ENCODE measurements at places on chromosomes 13 and 19.

DNA sequence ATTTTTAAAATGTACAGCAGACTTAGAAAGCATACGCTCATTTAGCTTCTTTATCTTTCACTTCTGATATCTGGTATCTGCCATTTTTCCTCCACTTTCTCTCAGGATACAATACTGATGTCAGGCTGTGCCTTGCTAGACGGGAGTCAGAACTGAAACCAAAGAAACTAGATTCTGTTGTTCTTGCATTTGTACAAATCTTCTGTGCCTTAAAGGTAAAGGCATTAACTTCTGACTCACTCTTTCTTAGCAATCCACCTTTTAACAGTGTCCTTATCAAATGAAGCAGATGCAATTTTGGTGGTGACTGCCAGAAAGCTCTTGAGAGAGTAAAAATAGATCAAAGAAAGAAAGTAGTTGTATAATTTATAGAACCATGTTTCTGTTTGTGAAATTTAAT is 370.4 kb downstream of the PCDH20 start:
- no peaks in the 10 kb centered on the region for H3K36me3 ChIP-seq
- H3K4me3 ChIP-seq: no peak overlapping the region
- DNase-seq: no peak
- H3K27me3 ChIP-seq: no peaks in the 10 kb centered on the region

DNA sequence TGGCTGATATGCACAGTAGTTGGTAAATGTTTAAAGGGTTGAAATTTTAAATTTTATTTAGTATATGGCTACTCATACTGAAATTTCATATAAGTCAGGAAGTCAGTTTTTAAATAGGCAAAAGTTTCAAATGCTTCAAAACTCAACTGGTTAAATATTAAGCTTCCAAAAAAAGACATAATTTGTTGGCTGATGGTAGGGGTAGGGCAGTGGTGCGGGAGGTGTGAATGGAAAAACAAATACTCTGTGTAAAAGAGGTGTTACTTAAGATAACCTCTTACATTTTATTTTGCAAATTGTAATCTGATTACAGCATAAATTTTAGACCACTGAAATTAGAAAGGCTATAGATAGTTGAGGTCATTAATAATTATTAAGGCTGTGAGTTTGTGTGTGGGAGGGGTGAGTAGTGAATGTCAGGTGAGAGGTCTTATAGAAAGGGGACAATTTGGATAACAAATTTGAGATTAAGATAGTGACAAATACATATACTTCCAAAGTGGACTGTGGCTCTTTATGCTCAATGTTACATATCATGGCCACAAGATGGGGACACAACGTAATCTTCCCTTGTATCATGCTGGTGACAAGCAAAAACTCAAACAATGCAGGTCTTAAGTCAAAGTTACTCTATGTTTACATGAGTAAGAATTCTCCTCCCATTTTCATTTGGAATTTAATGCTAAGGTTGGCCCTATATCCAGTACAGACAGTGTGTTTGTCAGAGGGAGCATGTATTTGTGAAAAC is 36.6 kb upstream of the OXGR1 start:
- H3K36me3 ChIP-seq: no peaks in the 10 kb centered on the region
- peaks cover 6% of the 10 kb centered on the region for H3K27me3 ChIP-seq
- no peaks in the 10 kb centered on the region for H3K4me1 ChIP-seq
- DNase-seq: no peak
- no peak overlapping the region for H3K27ac ChIP-seq
- H3K4me3 ChIP-seq: no peak overlapping the region

DNA sequence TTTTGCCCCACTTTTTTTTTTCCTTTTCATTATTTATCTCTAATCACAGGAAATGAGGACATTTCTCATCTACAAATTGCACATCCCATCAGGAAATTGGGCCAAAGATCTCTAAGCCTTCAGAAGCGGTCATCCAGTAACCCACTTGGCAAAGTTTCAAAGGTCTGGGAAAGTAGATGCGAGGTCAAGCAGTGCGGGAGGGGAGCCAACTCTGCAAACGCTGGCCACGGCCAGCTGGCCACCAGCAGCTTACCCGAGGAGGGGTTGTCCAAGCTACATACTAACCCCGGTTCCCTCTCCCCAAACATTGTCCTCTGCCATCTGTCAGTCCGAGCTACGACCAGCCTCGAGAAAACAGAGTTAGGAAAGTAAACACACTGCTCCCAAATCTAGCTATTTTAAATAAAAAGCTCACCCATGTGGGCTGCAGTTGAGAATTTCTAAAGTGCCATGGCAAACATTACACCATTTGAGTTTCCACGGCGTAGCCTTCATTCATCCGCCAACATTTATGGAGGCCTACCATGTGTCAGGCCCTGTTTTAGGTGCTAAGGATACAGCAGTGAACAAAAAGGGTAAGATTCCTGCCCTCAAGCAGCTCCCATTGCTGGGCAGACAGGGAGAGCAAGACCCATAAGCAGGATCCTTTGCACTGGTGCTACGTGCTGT is 11.5 kb downstream of the FFAR2 start:
- peaks cover 85% of the 10 kb centered on the region for H3K4me1 ChIP-seq
- peak overlapping the region; percentile 47 for H3K27ac ChIP-seq
- H3K27me3 ChIP-seq: no peaks in the 10 kb centered on the region
- H3K36me3 ChIP-seq: no peaks in the 10 kb centered on the region
- H3K4me3 ChIP-seq: peak overlapping the region; percentile 6
- no peak for DNase-seq

DNA sequence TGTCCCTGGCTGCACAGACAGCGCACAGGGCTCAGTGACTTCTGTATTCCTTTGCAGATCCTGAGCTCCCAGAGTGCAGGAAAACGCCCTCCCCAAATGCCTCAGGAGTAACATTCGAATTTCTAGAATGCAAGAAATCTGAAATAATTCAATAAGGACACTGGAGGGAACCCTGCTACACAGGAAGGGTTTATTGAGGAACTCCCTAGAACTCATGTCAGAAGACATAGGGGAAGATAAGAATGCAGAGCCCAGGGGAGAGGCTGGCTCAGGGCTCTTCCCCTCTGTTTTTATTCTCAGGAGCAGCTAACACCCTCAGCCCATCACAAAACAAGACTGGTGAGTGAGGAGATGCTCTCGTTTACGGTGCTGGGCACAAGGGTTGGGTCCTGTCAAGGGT is 6.8 kb downstream of the LILRA1 start:
- H3K27ac ChIP-seq: no peak overlapping the region
- peaks cover 14% of the 10 kb centered on the region for H3K27me3 ChIP-seq
- no peak overlapping the region for H3K4me3 ChIP-seq
- DNase-seq: no peak
- no peaks in the 10 kb centered on the region for H3K4me1 ChIP-seq

DNA sequence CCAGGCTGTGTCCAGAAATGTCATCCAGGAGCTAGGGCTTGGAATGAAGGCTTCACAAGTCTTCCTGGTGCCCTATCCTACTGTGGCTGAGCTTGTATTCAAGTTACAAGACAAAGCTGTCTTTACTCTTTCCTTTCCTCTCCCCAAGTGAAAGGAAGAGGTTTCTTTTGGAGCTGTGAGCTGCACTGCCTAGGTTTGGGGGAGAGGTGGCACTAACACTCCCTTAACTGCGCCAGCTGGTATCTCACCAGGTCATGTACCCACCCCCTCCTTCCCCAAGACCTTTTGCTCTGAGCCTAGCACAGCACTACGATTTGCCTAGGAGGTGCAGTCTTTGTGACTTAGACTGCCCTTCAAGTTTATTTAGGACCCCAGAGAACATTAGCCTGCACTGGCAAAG is 2053.6 kb upstream of the PRR20A start:
- H3K4me3 ChIP-seq: no peak overlapping the region
- H3K4me1 ChIP-seq: no peaks in the 10 kb centered on the region
- no peak for DNase-seq
- no peaks in the 10 kb centered on the region for H3K27me3 ChIP-seq
- no peak overlapping the region for H3K27ac ChIP-seq

- no peaks in the 10 kb centered on the region for H3K4me1 ChIP-seq
- no peak for DNase-seq
- peaks cover 75% of the 10 kb centered on the region for H3K36me3 ChIP-seq
- H3K27me3 ChIP-seq: no peaks in the 10 kb centered on the region
Observed at GRCh38 chr13:112828756-112829155, 138.9 kb downstream of the ATP11A start.

DNA sequence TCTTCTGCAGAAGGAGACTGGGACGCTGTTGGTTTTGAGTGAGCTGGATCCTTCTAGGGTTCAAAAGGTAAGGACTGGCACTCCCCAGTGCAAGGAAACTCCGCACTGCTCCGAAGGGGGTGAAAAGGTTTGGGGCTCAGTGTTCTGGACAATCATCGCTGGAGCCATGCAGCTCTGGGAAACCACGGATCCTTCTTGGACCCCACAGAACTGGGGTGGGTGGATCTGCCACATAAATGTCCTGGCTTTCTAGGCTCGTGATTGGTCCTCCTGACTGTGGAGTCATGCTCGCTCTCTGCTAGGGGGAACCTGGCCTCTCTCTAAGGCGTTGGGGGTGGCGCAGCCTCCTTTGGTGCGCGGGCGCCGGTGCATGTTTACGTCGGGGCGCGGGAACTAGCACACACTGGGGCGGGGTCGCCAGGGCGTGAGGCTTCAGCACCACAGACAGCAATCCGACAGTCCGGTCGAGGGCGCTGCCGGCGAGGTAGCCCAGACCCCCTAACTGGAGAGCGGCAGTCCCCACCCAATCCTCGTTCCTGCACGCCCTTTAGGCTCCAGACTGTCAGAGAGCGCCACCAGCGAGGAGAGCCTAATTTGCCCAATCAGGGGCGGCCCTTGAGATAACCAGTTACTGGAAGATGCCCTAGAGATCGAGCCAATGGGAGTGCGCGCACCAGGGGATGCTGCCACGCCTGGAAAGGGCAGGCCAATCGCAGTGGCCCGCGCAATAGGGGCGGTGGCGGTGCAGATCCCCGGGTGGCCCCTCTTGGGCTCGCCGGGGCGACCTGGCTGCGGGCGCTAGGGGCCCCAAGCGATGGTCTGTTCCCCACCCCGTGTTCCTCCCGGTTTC is 913 bp upstream of the ELAVL3 start:
- H3K27ac ChIP-seq: peak overlapping the region; percentile 41
- peaks cover 30% of the 10 kb centered on the region for H3K4me1 ChIP-seq
- peak overlapping the region; percentile 74 for H3K4me3 ChIP-seq
- H3K27me3 ChIP-seq: peaks cover 25% of the 10 kb centered on the region
- peak; percentile 58 for DNase-seq

- peaks cover 9% of the 10 kb centered on the region for H3K36me3 ChIP-seq
- H3K4me1 ChIP-seq: no peaks in the 10 kb centered on the region
- H3K27ac ChIP-seq: no peak overlapping the region
- H3K4me3 ChIP-seq: no peak overlapping the region
- H3K27me3 ChIP-seq: no peaks in the 10 kb centered on the region
Observed at GRCh38 chr19:36160821-36161596, 8.8 kb upstream of the COX7A1 start.

GRCh38 chr13:29956853-29957252 is 106.4 kb upstream of the UBL3 start:
- no peak for DNase-seq

- peaks cover 10% of the 10 kb centered on the region for H3K36me3 ChIP-seq
- peak overlapping the region; percentile 89 for H3K27ac ChIP-seq
- H3K27me3 ChIP-seq: no peaks in the 10 kb centered on the region
Observed at GRCh38 chr19:1590641-1591397, 1.8 kb downstream of the MBD3 start.

- H3K4me3 ChIP-seq: no peak overlapping the region
- no peaks in the 10 kb centered on the region for H3K4me1 ChIP-seq
- H3K36me3 ChIP-seq: no peaks in the 10 kb centered on the region
Observed at GRCh38 chr13:78015782-78016181, 97.2 kb upstream of the EDNRB start.

GRCh38 chr19:54506079-54506478 is 3.4 kb downstream of the LAIR2 start:
- no peak for DNase-seq
- H3K4me3 ChIP-seq: no peak overlapping the region
- peaks cover 23% of the 10 kb centered on the region for H3K4me1 ChIP-seq

- no peaks in the 10 kb centered on the region for H3K27me3 ChIP-seq
- no peak overlapping the region for H3K4me3 ChIP-seq
- H3K36me3 ChIP-seq: peaks cover 64% of the 10 kb centered on the region
- H3K4me1 ChIP-seq: no peaks in the 10 kb centered on the region
Observed at GRCh38 chr13:45393941-45394570, 24.1 kb downstream of the SLC25A30 start.

GRCh38 chr19:38455031-38455430 is 21.5 kb downstream of the RYR1 start:
- H3K27ac ChIP-seq: no peak overlapping the region
- DNase-seq: no peak
- no peak overlapping the region for H3K4me3 ChIP-seq
- no peaks in the 10 kb centered on the region for H3K4me1 ChIP-seq

- no peak overlapping the region for H3K4me3 ChIP-seq
- H3K27me3 ChIP-seq: no peaks in the 10 kb centered on the region
- H3K4me1 ChIP-seq: no peaks in the 10 kb centered on the region
Observed at GRCh38 chr13:46281779-46282178, 70.1 kb downstream of the LRRC63 start.

DNA sequence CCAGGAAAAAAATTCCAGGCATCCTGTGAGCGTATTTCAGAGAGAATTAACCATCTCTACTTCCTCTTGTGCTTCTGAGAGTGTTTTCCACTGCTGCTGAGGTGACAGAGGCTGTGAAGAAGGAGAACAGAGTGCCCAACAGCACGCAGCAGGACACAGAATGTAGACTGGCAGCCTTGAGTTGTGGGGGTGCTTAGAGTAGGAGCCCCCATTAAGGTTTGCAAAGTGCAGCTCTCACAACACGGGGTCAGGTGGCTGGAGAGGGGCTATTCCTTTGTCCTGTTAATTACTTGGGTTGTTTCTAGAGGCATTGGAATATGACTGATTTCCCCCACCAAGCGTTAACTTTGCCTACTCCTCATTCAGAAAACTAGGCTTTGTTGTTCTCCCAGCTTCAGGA is 370.6 kb downstream of the TSHZ3 start:
- H3K27ac ChIP-seq: no peak overlapping the region
- no peaks in the 10 kb centered on the region for H3K36me3 ChIP-seq
- H3K27me3 ChIP-seq: no peaks in the 10 kb centered on the region

- no peaks in the 10 kb centered on the region for H3K36me3 ChIP-seq
- H3K27ac ChIP-seq: no peak overlapping the region
- H3K4me3 ChIP-seq: no peak overlapping the region
Observed at GRCh38 chr13:96958286-96958891, 35.9 kb downstream of the OXGR1 start.

DNA sequence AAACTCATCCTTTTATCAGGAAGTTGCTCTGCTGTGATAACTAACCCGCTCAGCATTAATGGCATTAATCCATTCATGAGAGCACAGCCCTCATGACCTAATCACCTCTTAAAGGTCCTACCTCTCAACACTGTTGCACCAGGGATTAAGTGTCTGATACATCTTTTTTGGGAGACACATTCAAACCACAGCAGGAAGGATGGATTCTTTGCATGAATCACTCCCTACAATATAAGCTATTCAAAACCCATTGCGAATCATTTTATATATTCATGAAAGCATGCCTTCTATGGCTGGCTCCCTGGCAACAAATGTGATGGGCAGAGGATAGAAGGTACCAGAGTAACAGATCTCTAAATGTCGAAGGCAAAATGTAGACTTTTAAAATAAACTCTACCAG is 27.6 kb downstream of the ARL11 start:
- DNase-seq: no peak
- no peak overlapping the region for H3K4me3 ChIP-seq
- H3K4me1 ChIP-seq: peaks cover 6% of the 10 kb centered on the region
- H3K36me3 ChIP-seq: peaks cover 6% of the 10 kb centered on the region
- H3K27me3 ChIP-seq: no peaks in the 10 kb centered on the region

- H3K4me3 ChIP-seq: no peak overlapping the region
- no peak for DNase-seq
- no peaks in the 10 kb centered on the region for H3K36me3 ChIP-seq
- H3K27me3 ChIP-seq: no peaks in the 10 kb centered on the region
- H3K4me1 ChIP-seq: no peaks in the 10 kb centered on the region
Observed at GRCh38 chr13:107192289-107192688, 624.4 kb upstream of the ARGLU1 start.

GRCh38 chr13:40657307-40657706 is 9.1 kb downstream of the FOXO1 start:
- peaks cover 3% of the 10 kb centered on the region for H3K36me3 ChIP-seq
- H3K27me3 ChIP-seq: no peaks in the 10 kb centered on the region
- DNase-seq: no peak
- no peak overlapping the region for H3K4me3 ChIP-seq
- H3K4me1 ChIP-seq: peaks cover 94% of the 10 kb centered on the region

All from activated B cell treated with CpG ODN at 0.5 μM for 24 hours (primary cell).